ENCODE measurements at places on chromosomes 7 and 10.

GRCh38 chr7:83468251-83468739 lies 180.6 kb downstream of the SEMA3E start:
- DNase-seq = peak; percentile 99

DNA sequence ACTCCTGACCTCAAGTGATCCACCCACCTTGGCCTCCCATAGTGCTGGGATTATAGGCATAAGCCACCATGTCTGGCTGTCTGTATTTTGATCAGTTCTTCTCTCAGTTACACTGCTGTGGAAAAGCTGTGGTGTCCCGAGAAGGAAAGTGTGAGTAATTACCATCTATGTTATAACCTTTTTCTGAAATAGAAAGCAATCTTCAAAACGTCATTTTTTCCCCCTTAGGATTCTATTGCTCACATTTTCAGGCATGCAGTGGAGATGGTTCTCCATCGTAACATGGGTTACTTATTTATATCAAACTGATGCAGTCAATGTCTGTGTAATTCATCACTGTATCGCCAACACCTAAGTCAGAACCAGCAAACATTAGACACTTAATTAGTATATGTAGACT lies 103.5 kb upstream of the FAM3C start:
- DNase-seq = no peak

DNA sequence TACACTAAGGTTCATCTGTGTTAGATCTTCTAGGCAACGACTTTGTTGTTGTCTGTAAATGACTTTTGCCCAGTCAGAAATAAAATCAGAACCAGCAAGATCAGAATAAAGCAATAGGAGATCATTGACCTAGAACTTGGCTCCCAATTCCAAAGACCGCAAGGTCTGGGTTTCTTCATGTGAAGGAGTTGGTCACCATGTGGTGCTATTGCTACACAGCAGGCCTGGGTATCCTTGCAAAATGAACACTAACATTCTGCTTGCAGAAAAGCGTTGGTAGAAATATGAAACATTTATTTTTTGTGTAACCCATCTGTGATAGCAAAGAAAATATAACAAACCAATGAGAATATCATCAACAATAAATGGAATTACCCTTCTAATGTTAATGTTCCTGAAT lies 831.0 kb downstream of the NXPH1 start:
- DNase-seq = no peak

- DNase-seq = peak; percentile 70
Observed at GRCh38 chr10:101095550-101096213, 33.9 kb downstream of the KAZALD1 start.
